Astrocyte (in vitro differentiated cells and primary cell): ENCODE measurements at places on chromosomes 7 and 10. TPM values are rescaled to one million over a fixed set of nuclear protein-coding genes. Genes with fewer than 3 reads are reported as not detected.

GRCh38 chr10:4279655-4280054, 494.6 kb upstream of the KLF6 start:
- no peak for DNase-seq

DNA sequence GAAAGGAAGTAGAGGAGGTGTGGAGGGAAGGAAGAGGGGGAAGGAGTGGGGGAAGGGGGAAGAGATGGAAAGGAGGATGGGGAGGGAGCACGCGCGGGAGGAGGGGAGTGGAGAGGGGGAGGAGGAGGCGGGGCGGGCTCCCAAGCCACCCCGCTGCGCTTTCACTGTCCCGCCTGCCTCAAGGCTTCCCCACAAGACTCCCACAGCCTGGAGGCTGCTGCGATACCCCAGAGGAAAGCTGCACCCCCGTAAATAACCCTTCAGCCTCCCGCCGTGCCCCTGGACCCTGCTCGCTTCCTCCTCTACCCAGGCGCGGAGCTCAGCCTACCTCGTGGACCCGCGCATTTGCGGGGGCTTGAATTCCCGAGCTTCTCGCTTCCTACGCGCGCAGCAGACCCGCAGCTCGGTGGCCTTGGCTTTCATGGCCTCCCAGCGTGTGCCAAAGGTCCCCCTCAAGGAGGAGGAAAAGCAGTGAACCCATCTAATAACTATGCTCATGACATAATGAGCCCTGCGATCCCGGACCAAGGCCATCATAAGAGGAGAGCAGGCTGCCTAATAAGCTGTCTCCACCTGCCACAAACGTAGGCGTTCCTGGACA, at the start of gene C10orf67:
C10orf67 (minus strand) TSS at position 557 of the 601 bp plus-strand sequence; CDS start at position 534, 23 bp downstream.
- peak; percentile 58 for DNase-seq

GRCh38 chr7:89761173-89761572, 393.1 kb upstream of the STEAP1 start:
- DNase-seq: no peak

- DNase-seq: no peak
Measured at GRCh38 chr10:7547206-7547605, 119.6 kb downstream of the ITIH5 start.

DNA sequence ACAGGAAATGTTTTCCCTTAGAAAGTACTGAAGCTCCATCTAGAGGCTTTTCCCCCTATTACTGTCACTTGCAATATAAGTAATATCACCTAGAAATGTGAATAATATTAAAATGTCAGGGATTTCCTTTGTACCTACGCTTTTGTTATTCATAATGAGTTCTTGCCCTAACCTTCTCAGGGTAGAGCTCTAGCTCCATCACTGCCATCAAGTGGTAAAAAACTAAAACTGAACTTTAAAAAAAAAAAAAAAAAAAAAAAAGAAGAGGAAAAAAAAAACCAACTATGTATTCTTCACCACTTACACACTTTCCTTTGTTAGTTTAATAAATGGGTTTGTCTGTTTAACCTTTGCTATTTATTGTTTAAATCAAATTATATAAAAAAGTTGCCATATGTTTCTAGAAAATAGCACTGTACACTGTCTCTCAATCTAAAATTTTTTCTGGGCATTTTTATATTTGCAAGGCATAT, 49.9 kb downstream of the DNAJC1 start:
- DNase-seq: peak; percentile 47

- DNase-seq: peak; percentile 92
Measured at GRCh38 chr10:50552308-50552707, 71.4 kb downstream of the SGMS1 start.

- peak; percentile 56 for DNase-seq
Measured at GRCh38 chr10:79248341-79249185, 98.7 kb upstream of the PPIF start.

DNA sequence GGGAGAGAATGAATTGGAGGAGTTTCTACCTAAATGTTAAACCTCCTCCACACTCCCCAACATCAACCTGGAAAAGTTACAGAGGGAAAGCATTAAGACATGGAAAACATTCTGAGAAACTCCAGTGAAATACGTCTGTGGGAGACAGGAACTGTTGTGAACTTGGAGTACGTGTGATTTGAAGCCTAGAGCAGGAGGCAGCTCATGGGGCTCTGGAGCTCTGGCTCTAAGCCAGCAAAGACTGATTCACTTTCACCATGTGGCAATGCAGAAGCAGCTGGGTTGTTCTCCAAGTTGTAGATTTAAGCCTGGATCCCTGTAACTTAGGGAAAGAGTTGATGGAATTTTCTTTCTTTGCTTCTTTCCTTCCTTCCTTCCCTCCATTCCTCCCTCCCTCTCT, 503.2 kb downstream of the NRG3 start:
- peak; percentile 31 for DNase-seq

- DNase-seq: no peak
Measured at GRCh38 chr7:29196191-29196590, 1.6 kb downstream of the CHN2 start.

- DNase-seq: no peak
Measured at GRCh38 chr7:99380032-99380822, 5.7 kb downstream of the ARPC1B start.

DNA sequence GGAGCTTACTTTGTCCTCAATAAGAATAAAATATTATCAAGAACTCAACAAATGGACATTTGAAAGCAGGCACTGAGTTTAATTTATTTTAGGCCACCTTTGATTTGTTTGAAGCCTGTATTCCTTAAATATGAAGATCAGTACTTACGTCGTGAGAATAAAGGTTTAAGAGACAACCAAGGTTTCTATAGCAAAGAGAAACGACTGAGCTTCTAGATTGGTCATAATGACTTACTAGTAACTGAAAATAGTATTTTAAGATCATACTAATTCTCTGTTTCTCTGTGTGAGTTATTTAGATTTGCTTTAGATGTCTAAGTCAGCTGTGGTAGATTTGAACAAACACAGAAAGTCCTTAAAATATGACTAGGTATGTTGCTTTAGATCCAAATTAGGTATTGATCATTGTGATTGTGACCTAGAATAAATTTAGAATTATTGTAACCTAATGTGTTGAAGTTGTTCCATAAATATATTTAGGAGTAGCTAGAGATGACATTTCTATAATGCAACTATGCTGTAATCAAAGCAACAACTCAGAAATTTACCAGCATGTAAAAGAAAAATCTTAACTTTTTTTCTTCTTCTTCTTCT, 2.4 kb upstream of the GLCCI1 start:
- no peak for DNase-seq

GRCh38 chr10:15879058-15879457, 18.8 kb upstream of the MINDY3 start:
- no peak for DNase-seq

DNA sequence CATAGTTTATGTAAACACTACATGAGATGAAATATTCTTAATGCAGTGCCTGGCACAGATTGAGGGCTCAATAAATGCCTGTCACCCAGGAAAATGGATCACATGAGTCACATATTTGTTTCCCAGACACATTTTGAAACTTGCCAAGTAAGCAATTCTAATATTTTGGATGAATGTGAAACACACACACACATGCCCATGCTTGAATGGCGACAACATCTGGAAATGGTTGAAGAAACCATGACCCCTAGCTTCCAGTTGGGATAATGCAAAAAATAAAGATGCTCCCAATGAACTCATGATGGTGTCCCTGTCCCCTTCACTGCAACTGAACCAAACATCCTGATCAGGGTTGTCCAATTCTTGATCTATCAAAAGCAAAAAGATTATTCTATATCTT, 797.3 kb downstream of the XPNPEP1 start:
- no peak for DNase-seq

DNA sequence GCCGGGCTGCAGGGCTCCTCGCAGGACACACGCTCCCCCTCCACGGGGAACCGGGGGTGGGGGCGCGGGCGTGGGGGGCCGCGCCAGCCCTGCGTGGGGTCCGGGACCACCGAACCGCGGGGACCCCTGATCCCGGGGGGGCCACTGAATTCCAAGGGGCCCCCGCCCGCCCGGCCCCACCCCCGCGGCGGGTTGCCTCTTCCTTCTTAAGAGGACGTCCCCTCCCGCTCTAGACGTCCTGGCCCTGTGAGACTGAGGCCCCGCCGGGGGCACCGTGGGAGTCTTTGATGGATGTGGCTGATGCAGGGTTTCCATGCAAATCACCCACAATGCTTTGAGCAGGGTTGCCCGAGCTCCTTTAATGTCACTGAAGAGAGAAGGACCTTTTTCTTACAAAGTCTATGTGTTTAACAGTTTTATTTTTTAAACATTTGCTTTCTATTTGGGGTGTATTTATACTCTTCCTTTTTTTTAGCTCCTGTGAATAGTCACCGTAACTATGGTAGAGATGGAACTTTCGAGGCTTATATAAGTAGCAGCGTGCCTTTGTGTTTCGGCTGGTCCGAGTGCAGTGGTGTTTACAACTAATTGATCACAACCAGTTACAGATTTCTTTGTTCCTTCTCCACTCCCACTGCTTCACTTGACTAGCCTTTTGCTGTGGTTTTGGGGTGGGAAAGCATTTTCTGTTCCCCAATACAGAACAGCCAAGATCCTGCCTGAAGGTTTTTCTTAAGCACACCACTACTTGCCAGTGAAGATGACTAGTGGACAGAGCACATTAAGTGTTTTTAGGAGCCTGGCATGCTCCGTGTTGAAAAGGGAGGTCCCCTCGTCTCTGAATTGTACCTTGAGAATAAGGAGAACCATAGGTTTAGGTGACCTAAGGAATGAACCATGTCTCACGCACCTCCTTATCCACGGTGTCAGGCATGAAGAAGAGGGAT, 44.8 kb downstream of the PDIA4 start:
- peak; percentile 51 for DNase-seq

GRCh38 chr7:67652937-67653336, 656.3 kb downstream of the TYW1 start:
- DNase-seq: no peak

- DNase-seq: no peak
Measured at GRCh38 chr10:123134915-123135414, 805 bp upstream of the HMX3 start.

The CDC14C gene
- 0.14 and 0.17 TPM in 2 replicates for total RNA-seq

The CFAP43 gene
- 0.24 and 0.27 TPM in 2 replicates for total RNA-seq

The FAM53B gene
- total RNA-seq: 12.9 and 13.7 TPM in 2 replicates

The ANXA8L1 gene
- total RNA-seq: 0.59 and 1.5 TPM in 2 replicates

The OR2A5 gene
- not detected in 2 replicates for total RNA-seq

The SHH gene
- total RNA-seq: 0.16 and 0.79 TPM in 2 replicates

The FKBP6 gene
- not detected in 2 replicates for total RNA-seq
